ENCODE measurements at places on chromosomes 3 and 15. TPM values are rescaled to one million over a fixed set of nuclear protein-coding genes. Genes with fewer than 3 reads are reported as not detected.

Gene MKRN2OS
- total RNA-seq, result not detected

Gene CADPS
- total RNA-seq, result 1.1 TPM

Gene ADAMTS9
- 185 TPM for total RNA-seq

Gene ZNF660
- total RNA-seq, result 8.9 TPM

Gene SCN11A
- 0.71 TPM for total RNA-seq

Gene C3orf22
- total RNA-seq, result not detected

DNA sequence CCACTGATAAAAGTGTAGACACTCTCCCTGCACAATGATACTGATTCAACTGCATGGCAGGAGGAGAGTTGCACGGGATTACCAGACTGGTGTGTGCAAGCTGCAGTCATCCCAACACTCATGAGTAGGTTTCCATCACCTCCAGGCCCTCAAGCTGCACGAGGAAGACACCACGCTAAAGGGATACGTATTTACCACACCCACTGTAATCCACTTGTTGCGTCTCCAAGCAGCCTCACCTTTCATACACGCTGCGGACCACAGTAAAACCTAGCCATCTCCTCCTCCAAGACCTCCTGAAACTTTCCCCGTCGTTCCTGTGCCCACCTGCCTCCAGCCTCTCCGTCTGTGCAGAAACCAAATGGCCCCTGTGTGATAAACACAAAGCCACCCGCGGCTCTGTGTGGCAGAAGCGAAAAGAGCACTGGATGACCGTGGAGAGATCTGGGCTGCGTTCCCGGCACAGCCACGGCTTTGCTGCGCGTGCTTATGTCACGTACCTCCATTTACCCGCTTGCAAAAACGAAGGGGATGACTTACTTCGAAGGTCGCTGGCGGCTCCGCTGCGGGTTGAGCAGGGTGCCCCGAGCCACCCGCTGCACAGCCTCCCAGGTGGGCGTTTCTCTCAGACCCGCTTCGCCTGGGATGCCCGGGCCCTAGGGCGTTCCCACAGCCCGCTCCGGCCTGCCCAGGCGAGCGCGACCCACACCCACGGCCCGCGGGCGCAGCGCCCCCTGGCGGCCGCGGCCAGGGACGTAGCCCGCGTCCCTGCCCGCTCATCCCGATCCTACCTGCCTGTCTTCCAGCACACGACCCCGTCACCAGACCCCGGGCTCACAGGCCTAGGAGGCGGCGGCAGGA, 643 bp downstream of the ABCC5 start:
- DNase-seq, result peak; percentile 76

DNA sequence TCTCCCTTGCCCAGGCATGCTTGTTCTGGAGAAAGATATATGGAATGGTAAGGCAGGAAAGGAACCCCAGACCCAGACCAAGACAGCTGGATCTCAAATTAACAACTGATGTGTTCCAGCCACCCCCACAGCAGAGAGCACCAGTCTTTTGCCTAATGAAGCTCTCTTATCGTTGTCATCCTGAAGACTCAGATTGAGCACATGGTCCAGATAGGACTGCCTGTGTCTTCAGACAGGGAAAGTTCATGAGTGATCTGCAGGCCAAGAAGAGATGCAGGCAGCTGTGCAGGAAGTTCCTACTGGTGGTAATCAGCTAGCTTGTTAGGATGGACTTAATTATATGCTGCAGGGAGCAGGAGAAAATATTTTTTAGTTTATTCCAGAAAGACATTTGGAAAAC, 53.3 kb downstream of the PPP2R3A start:
- DNase-seq, result no peak

DNA sequence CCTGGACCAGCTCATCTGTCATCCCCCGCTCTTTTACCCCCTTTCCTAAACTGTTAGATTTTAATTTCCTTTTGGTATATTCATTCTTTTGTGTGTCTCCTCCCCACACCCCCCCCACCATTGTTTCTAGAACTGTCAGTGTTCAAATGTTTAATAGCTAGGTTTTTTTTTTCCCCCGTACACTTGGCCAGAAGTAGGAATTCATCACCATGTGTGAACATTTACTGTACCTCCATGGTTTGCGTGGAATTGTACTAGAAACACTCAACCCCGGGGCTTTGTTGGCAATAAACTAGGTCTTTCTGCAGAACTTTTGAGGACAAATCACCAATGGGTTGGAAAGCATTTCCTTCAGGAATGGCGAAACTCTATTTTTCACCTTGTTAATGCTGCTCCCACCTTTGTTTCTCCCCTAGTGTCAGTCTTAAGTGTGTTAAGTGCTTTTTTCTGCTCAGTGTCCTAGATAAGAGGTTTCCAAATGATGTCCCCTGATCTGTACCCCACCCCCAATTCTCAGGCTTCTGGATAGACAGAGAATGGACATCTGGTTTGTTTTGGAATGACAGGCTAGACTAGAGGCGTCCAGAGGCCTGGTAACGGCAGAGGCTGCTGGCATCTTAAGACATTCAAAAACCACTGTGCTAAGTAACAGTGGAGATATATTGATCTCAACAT, 76.8 kb downstream of the SMAD3 start:
- peak; percentile 6 for DNase-seq

GRCh38 chr3:194879991-194880939, 194.6 kb downstream of the FAM43A start:
- peak; percentile 76 for DNase-seq

DNA sequence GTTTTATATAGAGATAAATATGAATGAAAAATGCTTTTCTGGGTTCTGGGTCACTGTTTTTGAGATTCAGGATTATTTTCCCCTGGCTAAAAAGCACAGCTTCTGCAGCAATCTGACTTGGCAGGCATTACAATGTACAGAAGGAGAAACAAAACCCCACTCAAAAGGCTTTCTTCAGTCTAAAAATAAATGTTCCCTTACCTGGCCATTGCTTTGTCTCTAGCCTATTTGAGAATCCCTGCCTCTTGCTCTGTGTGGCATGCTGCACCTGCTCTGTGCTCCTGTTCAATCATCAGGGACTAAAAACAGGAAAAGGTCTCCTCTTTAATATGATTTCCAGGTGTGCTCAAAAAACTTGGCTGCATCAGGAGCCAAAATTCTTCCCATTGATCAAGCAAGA, 187.4 kb upstream of the STAC start:
- no peak for DNase-seq

DNA sequence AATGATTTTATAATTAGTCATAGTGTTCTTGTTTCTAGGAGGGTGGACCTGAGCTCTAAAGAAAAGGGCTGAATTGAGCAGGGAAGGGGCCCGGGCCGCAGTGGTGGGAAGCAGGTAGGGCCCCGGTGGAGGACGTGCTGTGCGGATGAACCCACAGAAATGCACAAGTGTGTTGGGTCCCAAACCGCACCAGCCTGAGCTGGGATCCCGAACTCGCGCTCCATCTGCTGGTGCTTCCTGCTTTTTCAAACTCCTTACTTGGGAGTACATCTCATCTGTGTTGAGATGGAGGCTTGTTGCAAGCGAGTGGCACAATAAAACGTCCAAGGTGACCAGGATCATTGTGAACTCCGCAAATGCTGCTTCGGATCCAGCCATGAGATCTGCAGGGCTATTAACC, 244.8 kb upstream of the IGF1R start:
- no peak for DNase-seq

GRCh38 chr3:190519886-190520285, 6.0 kb downstream of the IL1RAP start:
- no peak for DNase-seq

GRCh38 chr3:125357032-125357658, 18.0 kb downstream of the ZNF148 start:
- DNase-seq, result peak; percentile 70

GRCh38 chr15:85443046-85443445, 62.6 kb downstream of the AKAP13 start:
- DNase-seq, result no peak

- DNase-seq, result no peak
These were observed 133.3 kb downstream of the GRM7 start for GRCh38 chr3:6994081-6994668.

DNA sequence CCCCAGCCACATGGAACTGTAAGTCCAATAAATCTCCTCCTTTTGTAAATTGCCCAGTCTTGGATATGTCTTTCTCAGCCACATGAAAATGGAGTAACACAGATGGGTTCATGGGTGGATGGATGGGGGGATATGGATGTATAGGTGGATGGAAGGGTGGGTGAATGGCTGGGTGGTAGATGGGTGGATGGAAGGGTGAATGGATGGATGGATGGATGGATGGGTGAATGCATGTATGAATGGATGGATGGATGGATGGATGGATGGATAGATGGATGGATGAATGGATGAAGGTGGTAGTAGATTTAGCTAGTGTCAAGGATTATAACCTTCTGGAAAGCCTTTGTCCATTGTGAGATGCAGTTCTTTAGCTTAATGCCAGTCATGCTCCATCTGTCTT, 146.1 kb upstream of the ATP2B2 start:
- no peak for DNase-seq

DNA sequence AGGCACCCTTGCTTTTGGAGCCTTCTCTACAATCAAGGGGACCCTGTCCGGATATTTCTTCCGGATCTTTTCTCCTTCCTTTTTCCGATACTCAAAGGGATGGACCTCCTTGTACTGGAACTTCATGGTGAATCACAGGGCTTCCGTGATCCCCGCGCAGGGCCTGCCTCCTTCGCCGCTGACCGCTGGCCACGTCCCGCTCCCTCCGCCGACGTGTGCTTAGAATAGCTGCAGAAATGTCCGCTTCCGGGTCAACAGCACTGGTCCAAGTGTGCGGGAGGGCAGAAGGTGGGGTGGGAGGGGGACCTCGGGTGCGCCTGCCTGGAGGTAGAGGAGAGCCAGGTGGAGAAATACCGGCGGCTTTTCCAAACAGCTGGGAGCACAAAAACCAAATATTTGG, 3.0 kb upstream of the ZNF774 start:
- DNase-seq, result no peak

DNA sequence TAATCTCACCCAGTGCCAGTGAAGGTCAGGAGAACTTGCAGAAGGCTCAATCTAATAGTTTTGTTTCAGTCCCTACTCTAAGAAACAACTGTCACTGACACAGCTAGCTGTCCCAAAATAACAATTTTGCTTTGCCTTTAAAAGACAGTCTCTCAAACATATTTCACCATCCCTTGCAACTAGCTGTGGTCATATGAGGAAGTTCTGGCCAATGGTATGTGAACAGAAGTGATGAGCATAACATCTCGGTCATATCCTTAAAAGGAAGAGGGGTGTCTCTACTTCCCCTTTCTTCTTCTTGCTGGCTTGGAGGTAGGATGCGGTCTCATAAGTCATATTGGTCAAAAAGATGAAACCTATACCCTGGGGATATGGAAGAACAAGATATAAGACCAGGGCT, 198.1 kb downstream of the NEK10 start:
- no peak for DNase-seq

DNA sequence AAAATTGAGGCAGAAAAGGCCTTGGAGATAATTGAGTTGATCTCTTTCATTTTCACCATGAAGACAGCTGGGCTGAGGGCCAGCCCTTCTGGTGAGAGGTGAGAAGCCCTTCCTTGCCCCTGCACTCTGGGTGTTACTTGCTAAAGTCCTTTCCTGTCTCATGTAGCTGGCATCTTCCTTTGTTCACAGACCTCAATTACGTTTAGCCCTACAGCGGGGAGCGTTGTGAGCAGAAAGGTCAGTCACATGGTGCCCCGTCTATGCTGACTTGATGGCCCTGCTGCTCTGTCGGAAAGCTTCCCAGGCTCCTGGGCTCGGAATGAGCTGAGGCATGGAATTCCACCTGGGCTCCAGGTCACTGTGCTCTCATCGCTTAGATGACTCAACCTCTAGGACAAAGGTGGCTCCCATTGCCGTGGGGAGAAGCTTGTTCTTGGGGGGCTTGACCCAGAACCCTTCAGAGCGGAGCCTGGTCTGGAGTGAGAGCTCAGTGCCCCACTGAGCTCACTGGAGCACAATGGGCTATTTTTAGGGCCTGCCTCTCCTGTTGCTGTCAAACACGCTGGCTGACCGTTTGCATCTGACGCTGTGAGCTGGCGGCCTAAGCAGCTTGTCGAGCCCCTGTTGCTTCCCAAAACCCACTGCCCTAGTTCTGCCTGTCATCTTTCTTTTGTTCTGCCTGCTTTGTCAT, 47.0 kb downstream of the RPLP1 start:
- DNase-seq, result no peak

DNA sequence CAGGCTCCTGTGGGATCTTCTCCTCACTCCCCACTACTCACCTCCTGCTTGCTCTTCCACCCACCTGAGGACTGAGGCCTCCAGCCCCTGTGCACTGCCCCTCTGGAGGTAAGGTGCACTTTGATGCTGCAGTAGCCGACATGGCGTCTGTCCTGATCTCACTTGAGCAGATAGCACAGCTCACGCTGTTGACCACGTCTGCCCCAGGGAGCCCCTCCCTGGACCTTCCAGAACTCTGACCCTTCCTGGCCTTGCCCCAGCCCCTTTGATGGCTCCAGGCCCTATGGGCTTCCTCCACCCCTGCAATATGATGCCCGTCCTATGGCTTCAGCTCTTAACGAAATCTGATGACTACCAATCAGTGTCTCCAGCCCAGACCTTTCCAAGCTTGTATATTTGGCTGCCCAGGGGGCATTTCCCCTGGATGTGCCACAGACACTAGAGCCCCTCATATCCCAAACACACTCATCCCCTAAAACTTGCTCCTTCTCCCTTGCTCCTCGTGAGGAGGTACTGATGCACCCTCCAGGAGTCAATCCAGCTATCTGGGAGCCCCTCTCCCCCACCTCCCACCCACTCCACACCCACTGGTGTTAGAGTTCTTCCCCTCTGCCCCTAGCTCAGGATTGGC, 27.1 kb downstream of the KY start:
- DNase-seq, result no peak

All from sciatic nerve (tissue), 2 donors.